Nucleus accumbens (tissue), 56 donors: ENCODE measurements at places on chromosomes 6 and 20.

DNA sequence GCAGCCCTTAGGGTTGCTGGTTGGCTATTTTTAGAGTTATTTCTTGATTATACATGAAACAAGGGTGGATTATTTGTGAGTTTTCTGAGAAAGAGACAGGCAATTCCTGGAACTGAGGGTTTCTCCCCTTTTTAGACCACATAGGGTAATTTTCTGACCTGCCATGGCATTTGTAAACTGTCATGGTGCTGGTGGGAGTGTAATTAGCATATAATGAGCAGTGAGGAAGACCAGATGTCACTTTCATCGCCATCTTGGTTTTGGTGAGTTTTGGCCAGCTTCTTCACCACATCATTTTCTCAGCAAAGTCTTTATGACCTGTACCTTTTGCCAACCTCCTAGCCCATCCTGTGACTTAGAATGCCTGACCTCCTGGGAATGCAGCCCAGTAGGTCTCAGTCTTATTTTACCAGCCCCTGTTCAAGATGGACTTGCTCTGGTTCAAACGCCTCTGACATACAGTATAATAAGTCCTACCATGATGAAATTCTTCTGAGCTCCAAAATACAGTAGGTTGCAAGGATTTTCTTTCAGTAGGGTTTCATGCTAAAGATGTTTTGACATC is 117.1 kb downstream of the ISM1 start:
- DNase-seq: no peak

DNA sequence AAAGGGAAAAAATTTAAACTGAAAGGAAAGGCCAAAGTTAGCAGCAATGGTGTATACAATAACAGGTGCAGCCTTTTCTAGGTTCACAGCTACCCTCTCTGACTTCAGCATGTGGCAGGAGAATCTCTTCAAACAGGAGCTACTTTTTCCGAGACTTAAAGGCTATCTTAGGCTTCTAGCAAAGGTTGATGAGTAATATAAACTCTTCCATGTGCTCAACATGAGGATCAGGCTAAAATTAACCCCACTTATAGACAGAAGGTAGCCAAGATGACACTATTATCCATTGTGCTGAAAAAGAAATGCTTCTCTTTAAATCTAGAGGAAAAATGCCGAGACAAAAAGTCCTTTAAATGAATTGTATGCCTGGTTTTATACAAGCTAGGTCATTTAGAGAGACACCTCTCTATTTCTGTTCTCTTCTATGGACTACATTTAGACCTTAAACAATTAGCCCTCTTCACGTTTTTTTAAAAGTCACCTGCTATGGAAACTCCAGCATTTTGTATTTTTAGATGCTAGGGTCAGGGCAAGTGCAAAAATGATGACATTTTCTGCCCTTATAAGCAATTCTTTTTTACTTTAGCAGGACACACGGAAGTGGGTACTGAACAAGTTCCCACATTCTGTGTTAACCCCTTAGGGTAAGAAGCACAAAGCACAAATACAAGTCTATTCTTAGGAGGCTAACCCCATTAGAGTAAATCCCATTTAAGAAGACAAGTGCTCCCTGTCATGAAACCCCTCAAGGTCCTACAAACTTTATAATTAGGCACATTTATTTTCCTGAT is 216.8 kb upstream of the CITED2 start:
- no peak for DNase-seq

GRCh38 chr6:32943864-32944649 is 3.2 kb upstream of the HLA-DMB start:
- no peak for DNase-seq

- DNase-seq: no peak
Measured at GRCh38 chr20:45117581-45117980, 2.6 kb upstream of the WFDC5 start.

DNA sequence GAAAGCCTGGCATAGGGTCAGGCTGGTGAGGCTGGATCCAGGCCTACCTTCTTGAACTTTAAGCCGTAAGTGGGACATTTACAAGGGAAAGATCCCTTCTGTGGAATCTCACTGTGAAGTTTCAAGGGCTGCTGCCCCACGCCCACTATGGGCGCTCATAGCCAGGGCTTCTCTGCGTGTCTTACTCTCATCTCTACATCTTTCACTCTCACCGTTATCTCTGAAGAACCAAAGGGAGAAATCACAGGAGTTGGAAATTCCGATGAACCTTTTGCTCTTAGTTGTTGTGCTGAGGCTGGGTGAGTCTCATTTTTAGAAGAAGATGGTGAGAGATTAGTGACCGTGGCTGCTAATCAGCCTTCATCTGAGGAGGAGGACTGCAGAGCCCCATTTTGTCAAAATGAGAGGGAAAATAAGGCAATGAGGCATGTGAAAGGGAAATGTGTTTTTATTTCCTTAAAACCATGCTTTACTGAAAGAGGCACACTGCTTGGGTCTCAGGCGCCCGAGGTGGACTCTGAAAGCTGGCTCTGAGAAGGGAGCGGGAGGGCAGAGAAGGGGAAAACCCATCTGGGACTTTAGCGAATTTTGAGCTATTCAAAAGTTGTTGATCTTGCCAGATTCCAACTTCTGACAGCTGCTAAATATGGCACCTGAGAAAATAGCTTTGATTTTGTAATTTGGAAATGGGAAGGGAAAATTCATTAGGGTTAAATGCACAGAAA is 301.5 kb downstream of the CLIC5 start:
- no peak for DNase-seq

- DNase-seq: no peak
Measured at GRCh38 chr20:61424011-61424627, 172.1 kb downstream of the CDH4 start.

GRCh38 chr20:35448788-35449373 is 6.5 kb upstream of the CEP250 start:
- DNase-seq: no peak

DNA sequence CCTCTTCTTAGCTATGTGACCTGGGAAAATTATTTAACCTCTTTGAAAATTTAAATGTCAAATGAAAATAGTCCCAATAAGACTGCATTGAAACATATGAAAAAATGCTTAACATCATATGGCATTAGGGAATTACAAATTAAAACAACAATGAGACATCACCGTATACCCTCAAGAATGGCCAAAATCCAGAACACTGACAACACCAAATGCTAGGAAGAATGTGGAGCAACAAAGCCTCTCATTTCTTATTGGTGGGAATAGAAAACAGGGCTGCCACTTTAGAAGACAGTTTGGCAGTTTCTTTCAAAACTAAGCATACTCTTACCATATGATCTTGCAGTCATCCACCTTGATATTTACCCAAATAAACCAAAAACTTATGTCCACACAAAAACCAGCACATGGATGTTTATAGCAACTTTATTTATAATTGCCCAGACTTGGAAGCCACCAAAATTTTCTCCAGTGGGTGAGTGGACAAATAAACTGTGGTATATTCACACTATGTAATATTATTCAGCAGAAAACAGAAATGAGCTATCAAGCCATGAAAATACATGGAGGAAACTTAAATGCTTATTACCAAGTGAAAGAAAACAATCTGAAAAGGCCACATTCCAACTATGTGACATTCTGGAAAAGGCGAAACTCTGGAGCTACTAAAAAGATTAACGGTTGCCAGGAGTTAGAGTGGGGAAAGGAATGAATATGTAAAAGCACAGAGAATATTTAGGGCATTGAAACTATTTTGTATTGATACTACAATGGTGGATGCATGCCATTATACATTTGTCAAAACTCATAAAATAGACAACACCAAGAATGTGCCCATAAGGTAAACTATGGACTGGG is 459.9 kb downstream of the GRIK2 start:
- no peak for DNase-seq

DNA sequence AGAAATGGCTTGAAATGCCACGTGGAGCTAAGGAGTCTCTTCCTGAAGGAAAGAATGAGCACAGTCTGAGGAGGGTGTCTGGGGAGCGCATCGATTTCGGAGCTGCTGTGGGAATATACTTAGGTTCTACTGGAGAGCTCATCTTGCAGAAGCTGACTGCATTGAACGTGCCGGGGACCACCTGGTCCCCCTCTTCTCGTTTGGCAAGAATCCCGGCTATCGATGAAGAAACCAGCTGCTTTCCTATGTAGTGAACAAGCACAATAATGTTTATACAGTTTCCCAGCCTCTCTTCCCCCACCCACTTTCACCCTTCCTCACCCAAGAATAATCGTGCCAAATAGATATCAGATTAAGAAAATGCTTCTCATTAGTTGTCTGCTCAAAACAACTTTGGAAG is 242.5 kb downstream of the PACRG start:
- DNase-seq: no peak

DNA sequence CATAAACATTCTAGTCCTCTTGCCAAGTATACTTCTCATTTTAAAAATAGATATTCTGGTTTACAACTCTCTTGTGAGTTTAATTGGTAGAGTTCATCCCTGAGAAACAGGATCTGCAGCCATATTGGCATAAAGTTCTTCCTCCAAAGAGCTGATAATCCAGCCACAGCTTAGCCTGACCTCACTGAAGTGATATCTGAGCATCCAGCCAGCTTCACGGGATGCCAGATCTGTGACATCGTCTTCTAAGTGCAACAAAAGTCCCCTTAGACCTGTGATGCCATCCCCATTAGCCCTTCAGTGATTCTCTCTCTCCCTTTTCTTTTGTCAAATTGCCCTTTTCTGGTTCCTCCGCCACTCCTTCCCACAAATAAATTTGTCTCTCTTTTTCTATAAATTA is 180.6 kb upstream of the STXBP5 start:
- no peak for DNase-seq

DNA sequence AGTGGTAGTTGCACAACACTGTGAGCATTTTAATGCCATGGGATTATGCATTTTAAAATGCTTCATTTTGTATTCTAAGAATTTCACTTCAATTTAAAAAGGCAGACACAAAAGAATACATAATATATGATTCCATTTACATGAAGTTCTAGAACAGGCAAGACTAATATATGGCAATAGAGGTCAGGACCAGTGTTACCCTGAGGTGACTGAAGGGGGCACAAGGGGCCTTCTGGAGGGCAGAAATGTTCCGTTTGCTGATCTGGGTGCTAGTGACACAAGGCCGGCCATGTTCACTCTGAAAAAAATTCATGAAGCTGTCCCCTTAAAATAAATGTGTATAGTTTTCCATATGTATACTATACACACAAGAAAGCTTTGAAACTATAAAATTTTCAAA is 28.5 kb downstream of the TASP1 start:
- no peak for DNase-seq

DNA sequence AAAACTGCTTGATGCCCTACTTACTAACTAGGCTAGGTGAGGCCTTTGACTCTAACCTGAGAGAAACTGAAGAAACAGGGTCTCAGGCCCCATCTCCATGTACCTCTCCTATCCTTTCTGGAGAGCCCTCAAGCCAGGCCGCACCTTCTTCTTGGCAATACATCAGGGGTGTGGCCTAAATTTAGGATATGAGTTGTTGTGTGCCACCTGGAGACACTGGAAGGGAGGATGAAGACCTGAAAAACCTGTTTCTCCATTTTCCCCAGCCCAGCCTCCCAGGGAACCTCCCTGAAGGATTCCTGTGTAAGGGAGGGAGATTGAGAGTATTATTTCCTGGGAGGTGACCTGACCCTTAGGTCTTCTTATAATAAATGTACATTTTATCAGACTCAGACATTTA is 3.1 kb downstream of the LY6G6D start:
- DNase-seq: no peak

DNA sequence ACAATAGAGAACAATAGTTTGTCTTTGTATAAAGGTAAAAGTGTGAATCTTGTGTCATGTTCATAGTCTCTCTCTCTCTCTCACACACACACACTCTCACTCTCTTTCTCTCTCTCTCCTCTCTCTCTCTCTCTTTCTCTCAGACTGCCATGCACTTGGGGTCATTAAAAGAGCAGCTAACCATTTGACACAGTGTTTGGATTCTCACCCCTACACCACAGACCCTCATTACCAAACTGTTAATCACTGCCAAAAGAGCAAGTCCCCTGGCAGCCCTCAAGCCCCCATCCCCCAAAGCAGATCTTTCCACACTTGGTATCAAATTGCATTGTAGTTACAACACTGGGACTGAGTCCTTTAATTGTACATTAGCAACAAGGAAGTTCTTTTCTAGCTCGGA is 305.8 kb upstream of the RSPO3 start:
- no peak for DNase-seq

DNA sequence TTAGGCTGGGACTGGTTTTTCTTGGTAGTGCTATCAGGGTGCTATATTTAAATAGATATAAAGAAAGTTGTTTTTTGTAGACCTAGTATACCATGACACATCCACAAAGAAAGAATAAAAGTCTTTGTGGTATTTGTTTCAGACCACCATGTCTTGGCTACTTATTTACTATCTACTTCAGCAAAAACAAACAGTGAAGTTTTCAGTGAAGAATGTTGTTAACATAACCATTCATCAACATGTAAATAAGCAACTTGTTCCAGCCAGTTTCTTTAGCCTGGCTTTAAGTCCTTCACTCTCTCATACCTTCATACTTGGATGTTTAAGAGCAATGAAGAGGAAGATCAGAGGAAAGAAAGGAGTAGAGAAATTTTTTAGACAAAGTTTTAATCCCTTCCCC is 624.1 kb downstream of the CD109 start:
- no peak for DNase-seq

DNA sequence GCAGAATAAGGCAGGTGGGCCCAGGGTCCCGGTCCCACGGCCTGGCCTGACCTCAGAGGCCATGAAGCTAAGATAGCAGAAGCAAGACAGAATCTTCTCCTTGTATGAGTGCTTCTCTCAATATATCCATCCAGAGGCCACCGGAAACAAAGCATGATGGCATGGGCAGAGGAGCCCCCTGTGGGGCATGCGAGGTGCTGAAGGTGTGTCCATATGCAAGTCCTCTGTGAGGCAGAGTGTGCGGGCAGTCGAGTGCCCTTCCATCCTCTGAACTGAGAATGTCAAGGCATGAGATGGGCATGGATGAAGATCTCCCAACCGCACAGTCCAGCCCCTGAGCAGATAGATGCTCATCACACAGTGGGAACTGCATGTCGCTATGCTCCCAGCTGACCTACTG is 9.8 kb upstream of the GGTLC1 start:
- no peak for DNase-seq

DNA sequence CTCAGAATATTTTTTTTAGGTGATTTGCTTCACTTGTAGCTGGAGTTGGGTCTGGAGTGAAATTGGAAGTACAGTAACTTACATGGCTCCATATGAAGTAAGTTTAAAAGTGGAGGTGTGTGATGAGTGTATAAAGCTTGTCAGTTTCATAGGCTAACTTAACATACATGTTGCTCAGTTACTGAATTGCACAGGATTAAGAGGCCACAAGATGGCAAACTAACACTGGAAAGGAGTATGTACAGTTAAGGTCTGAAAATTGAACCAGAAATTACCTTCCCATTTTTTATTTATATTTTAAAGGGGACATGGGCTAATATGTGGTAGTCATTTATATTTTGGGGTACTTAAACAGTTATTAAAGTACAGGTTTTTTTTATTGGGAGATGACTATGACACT is 45.3 kb upstream of the SMIM8 start:
- DNase-seq: no peak

DNA sequence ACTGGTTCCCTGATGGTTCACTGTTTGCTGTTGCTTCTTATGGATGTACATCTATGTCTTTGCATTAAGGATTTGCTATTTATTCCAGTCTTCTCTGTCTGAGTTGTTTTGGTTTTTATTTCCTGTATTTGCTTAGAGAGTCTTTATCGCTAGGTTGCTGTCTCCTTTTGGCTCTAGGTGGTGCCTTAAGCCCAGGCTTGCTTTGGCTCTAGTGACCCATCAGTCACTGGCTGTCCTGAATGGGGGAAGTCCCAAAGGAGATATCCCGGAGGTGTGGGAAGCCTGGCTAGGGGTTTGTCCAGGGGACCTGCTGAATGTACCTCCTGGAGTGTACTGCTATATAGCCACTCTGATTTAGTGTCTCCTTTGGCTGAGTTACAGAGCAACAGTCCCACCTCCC is 53.4 kb downstream of the MCHR2 start:
- no peak for DNase-seq

- no peak for DNase-seq
Measured at GRCh38 chr20:62446481-62446880, 19.1 kb upstream of the RBBP8NL start.
